Activated CD8-positive, alpha-beta T cell treated with anti-CD3 and anti-CD28 coated beads, Interleukin-2, amount 10 ng/mL, durations not matched to agents 7 days and 5 days (primary cell): ENCODE measurements at places on chromosomes 12 and 14. TPM values are rescaled to one million over a fixed set of nuclear protein-coding genes. Genes with fewer than 3 reads are reported as not detected.

NFATC4 gene
- total RNA-seq = not detected

ENDOU gene
- not detected for total RNA-seq

PLA2G1B gene
- total RNA-seq = not detected

MUCL1 gene
- not detected for total RNA-seq
